ENCODE measurements at places on chromosomes 3 and 15. TPM values are rescaled to one million over a fixed set of nuclear protein-coding genes. Genes with fewer than 3 reads are reported as not detected.

P2RY13 gene
- polyA plus RNA-seq = not detected

DUSP7 gene
- polyA plus RNA-seq = 5.8 TPM

AQP9 gene
- not detected for polyA plus RNA-seq

SERINC4 gene
- polyA plus RNA-seq = not detected

IQSEC1 gene
- 5.1 TPM for polyA plus RNA-seq

AHSG gene
- polyA plus RNA-seq = not detected
